NCI-H1930 (cell line): ENCODE measurements at places on chromosomes 12 and 14.

DNA sequence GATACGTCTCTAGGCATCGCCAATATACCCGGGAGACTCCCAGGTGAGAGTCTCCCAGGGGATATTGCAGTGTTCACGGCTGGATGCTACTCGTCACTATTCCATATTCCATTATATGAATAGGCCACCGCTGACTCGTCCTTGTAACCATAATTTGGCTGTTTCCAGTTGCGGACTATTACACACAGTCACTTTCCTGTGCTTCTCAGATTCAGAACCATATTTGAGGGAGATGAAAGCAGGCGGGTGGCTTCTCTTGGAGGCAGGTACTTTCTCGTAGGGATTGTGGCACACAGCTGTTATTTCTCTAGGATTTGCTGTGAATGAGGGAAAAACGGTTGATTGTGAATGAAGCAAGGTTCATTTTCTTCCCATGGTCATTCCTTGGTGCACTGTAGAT lies 73.0 kb downstream of the ADGRD1 start:
- DNase-seq, result no peak

DNA sequence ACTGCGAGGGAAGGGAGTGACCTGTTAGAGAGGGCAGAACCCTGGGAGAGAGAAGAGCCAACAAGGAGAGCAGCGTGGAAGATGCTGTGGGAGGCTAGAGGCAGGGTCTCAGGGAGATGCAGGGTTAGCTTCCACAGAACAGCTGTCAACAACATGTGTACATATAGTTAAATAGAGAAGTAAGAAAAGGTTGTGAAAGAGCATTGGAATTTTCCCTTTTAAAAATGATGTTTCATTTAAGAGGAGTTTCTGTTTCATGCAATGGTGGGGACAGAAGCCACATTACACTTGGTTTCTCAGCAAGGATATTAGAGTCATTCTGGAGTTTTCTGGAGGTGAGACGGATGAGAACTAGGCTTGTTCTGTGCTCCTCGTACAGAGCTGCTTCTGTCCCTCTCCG lies 23.8 kb upstream of the TBC1D30 start:
- no peak for DNase-seq

GRCh38 chr14:55128386-55129085 lies 516 bp upstream of the LGALS3 start:
- DNase-seq, result no peak

- DNase-seq, result no peak
Observed at GRCh38 chr14:67360470-67361206, 510 bp downstream of the EIF2S1 start.

- DNase-seq, result no peak
Observed at GRCh38 chr12:120012067-120012621, 23.1 kb downstream of the BICDL1 start.

- no peak for DNase-seq
Observed at GRCh38 chr12:90254796-90255195, 546.2 kb upstream of the ATP2B1 start.

DNA sequence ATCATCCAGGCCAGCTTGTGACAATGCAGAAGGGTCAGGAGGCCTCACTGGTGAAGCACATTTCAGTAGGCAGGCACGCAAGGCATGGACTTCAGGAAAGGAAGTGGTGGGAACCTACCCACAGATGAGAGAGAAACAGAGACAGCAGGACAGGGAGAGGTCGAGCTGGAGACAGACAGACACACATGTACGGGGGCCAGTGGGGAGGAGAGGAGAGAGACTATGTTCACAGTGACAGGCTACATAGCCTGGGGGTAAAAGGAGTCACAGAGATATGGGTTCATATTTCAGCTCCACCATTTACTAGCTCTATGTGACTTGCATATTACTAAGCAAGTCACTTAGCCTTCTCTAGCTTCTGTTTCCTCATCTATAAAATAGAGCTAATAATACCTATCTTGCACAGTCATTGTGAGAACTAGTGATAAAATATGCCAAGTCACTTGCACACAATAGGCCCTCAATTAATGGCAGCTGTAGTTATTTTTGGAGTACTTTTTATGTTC lies 91.1 kb upstream of the FUT8 start:
- DNase-seq, result no peak

- DNase-seq, result no peak
Observed at GRCh38 chr12:84727961-84728360, 184.6 kb downstream of the SLC6A15 start.

DNA sequence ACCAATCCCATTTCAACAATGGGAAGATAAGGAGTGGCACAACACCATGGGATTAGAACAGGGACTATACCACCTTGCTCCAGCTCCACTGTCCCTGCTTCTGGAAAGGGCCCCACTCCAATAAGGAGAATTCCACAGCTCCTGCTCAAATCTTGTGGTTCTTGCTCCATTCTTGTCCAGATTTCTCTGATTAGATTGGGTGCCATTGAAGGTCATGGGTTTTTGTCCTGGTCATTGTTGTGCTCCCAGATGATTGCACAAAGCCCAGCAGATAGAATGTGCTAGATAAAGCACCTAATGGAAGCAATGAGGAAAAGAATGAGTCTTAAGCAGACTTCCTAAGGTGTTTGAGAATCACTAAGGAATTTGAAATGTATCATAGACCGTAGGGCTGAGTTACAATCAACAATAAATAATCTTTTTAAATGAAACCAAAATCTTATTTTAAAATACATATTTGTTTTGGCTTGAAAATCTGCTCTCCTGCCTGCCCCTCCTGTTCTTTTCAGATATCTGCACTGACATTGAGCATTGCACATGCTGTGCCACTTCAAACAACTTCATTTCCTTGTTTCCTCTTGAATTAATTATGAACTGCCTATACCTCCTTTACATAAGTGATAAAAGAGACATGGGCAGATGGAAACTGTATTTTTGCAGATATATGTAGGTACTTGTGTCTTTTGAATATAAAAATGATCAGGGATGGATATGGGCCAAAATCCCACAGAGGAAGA lies 115.9 kb downstream of the FGD4 start:
- DNase-seq, result no peak

GRCh38 chr14:101234999-101235334 lies 326.3 kb upstream of the DIO3 start:
- DNase-seq, result no peak

DNA sequence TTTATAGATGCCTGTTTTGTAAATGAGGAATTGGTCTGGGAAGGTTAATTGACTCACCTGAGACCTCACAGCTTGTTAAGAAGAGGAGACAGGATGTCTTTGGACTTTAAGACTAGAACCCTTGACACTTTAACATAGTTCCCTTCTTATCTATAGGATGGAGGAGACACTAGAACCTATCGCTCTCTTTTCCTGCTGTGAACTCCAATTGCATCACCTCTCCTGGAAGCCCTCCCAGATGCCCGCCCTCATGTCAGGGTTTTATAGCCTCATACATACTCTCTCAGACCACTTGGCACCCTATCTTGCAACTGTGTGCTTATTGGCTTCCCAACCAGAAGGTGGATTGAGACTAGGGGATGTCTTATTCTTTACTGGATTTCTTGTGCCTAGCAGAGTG lies 2.5 kb upstream of the CTDSP2 start:
- DNase-seq, result no peak
